ENCODE measurements at places on chromosomes 5 and 9. TPM values are rescaled to one million over a fixed set of nuclear protein-coding genes. Genes with fewer than 3 reads are reported as not detected.

The IPO11 gene
- 11.8 TPM for polyA plus RNA-seq

The COL15A1 gene
- polyA plus RNA-seq: 3.4 TPM

The CCIN gene
- not detected for polyA plus RNA-seq

The GFI1B gene
- not detected for polyA plus RNA-seq

The FGF1 gene
- not detected for polyA plus RNA-seq

The CDH18 gene
- polyA plus RNA-seq: 9.6 TPM

The ARHGEF37 gene
- 0.68 TPM for polyA plus RNA-seq

The SLC6A18 gene
- polyA plus RNA-seq: not detected

The TMEM252 gene
- not detected for polyA plus RNA-seq

The C9orf85 gene
- 20.3 TPM for polyA plus RNA-seq

The F2RL2 gene
- not detected for polyA plus RNA-seq

The AGXT2 gene
- polyA plus RNA-seq: not detected

The DCAF12 gene
- polyA plus RNA-seq: 37.7 TPM

The TMEM141 gene
- 33.1 TPM for polyA plus RNA-seq

The ANKRD18A gene
- not detected for polyA plus RNA-seq

The MLANA gene
- not detected for polyA plus RNA-seq

The SPOUT1 gene
- 34.7 TPM for polyA plus RNA-seq

The ZNF454 gene
- polyA plus RNA-seq: 1.1 TPM

The SLC23A1 gene
- not detected for polyA plus RNA-seq

The INSL6 gene
- polyA plus RNA-seq: not detected

The TMOD1 gene
- 0.22 TPM for polyA plus RNA-seq

The OTP gene
- polyA plus RNA-seq: not detected

The LCN9 gene
- polyA plus RNA-seq: 2.5 TPM

The ANKRD31 gene
- polyA plus RNA-seq: 0.62 TPM

The FBXO4 gene
- 0.36 TPM for polyA plus RNA-seq

The KIF12 gene
- polyA plus RNA-seq: 0.14 TPM

The PCDHGA6 gene
- 0.09 TPM for polyA plus RNA-seq

The UTP15 gene
- 18.1 TPM for polyA plus RNA-seq

The LCP2 gene
- not detected for polyA plus RNA-seq

The NUTM2F gene
- 1.5 TPM for polyA plus RNA-seq

The RASGRF2 gene
- 0.42 TPM for polyA plus RNA-seq

The ECSCR gene
- not detected for polyA plus RNA-seq

The AJM1 gene
- polyA plus RNA-seq: 1.5 TPM

The PTPDC1 gene
- 23.7 TPM for polyA plus RNA-seq

The KLF9 gene
- polyA plus RNA-seq: 0.60 TPM
